ENCODE measurements at places on chromosomes 16 and 17.

GRCh38 chr16:89730610-89731234 is 9.4 kb downstream of the ZNF276 start:
- DNase-seq, result no peak

- no peak for DNase-seq
These were observed 108.5 kb upstream of the CHMP6 start for GRCh38 chr17:80882926-80883685.

GRCh38 chr16:52920331-52920730 is 132.4 kb downstream of the CHD9NB start:
- no peak for DNase-seq

- peak; percentile 5 for DNase-seq
These were observed 69.9 kb downstream of the IRX5 start for GRCh38 chr16:55000595-55000994.

DNA sequence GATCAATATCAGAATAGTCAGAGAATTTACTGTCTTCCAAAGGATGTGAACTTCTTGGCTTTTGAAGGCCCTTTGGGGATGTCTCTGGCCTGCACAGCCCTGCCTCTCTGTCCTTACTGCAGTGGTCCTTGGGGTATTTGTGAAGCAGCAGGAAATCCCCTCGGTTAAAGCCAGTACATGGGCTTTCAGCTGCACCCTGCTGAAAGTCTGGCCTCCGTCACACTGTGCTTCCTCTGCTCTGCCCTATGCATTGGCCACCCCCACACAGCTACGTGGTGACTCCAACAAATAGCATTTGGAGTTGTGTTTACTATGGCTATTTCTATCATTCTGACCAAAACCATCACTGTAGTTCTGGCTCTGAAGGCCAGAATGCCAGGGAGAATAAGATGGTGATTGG is 21.2 kb downstream of the SYCE1L start:
- no peak for DNase-seq

- DNase-seq, result no peak
These were observed 622 bp downstream of the GPRC5B start for GRCh38 chr16:19883966-19884485.

- DNase-seq, result peak; percentile 34
These were observed 3.5 kb upstream of the CDC6 start for GRCh38 chr17:40284085-40284713.

DNA sequence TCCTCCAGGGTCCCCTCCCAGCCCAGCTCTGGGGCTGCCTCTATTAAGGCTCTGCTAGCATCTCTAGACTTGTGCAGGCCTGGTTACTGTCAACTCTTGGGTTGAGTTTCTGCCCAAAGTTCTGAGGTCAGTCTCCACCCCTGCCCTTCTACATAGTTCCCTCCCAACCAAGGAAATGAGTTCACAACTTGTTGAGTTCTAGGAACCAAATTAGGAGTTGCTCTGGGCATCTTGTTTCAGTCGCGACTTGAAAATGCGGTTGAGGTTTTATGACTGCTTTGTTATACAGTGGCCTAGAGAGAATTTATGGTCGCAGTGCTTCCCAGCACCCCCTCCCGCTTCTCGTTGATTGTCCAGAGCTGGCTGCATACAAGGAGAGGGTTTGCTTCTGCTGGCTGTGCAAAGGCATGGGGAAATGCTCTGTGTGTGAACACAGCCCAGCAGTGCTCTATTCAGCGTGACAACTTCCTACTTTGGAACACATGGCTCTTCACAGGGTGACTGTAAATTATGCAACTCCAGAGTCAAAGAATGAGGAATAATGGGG is 20.2 kb downstream of the GNAO1 start:
- no peak for DNase-seq

DNA sequence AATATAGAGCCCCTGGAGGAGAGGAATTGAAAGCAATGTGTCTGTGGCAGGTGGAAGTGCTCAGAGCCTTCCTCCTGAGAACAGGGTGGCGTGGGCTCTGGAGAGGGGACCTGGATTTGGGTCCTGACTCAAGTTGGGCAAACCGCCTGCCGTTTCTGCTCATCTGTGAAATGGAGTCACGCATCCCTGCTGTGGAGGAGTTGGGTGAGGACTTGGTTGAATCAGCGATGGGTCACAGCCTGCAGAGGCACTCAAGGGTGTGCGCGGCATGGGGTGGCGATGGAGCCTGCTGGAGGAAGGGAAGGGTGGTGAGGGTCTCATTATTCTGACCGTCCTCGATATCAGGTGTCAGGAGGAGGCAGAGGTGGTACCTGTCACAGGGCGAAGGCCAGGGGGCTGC is 3.1 kb downstream of the ADAD2 start:
- no peak for DNase-seq

- no peak for DNase-seq
These were observed 111.8 kb upstream of the NOG start for GRCh38 chr17:56481659-56482058.

GRCh38 chr17:80129006-80129565 is 17.8 kb downstream of the EIF4A3 start:
- DNase-seq, result no peak
